ENCODE measurements at places on chromosomes 2 and 18. TPM values are rescaled to one million over a fixed set of nuclear protein-coding genes. Genes with fewer than 3 reads are reported as not detected.

ITGB6 gene
- 9.9 TPM for total RNA-seq

IL36B gene
- total RNA-seq, result not detected

- DNase-seq, result no peak
Measured at GRCh38 chr2:46870051-46870839, 45.4 kb downstream of the MCFD2 start.

INHA gene
- total RNA-seq, result not detected

OR6B2 gene
- not detected for total RNA-seq

ST6GAL2 gene
- 0.27 TPM for total RNA-seq

DNA sequence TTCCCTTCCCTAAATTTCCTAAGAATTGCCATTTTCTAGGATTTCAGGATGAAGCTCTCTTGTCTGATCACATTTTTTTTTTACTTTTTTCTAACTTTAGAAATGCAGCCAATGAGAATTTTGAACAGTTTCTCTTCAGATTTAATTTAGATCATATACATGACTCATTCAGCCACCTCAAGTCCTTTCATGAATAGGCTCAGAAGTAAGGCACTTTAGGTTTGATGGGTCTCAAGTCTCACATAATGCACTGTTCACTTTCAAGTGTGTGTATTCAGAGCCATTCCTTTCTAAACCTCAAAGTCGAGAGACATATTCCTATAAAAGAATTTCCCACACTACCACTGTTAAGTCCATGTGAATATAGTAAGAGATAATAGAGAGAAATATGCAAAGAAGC is 614.1 kb upstream of the VRK2 start:
- DNase-seq, result no peak

DNA sequence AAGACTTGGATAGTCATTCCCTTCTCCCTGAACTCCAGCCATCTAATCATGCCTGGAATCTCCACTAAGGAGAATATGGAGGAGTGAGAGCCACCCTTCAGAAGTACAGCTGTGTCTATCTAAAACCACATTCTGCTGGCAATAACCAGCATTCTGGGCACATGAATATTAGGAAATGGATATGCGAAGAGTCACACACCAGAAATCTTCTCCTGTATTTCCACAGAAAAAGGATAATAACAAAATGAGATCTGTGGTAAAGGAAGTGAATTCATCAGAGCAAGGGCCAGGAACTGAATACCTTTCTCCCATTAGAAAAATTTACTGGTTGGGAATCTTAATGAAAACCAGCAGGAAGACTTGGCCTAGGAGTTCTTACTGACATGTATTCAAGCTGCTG is 218.8 kb downstream of the SCG2 start:
- no peak for DNase-seq

- DNase-seq, result no peak
Measured at GRCh38 chr2:61291851-61292575, 130.0 kb downstream of the C2orf74 start.

SETBP1 gene
- 86.6 TPM for total RNA-seq

DNA sequence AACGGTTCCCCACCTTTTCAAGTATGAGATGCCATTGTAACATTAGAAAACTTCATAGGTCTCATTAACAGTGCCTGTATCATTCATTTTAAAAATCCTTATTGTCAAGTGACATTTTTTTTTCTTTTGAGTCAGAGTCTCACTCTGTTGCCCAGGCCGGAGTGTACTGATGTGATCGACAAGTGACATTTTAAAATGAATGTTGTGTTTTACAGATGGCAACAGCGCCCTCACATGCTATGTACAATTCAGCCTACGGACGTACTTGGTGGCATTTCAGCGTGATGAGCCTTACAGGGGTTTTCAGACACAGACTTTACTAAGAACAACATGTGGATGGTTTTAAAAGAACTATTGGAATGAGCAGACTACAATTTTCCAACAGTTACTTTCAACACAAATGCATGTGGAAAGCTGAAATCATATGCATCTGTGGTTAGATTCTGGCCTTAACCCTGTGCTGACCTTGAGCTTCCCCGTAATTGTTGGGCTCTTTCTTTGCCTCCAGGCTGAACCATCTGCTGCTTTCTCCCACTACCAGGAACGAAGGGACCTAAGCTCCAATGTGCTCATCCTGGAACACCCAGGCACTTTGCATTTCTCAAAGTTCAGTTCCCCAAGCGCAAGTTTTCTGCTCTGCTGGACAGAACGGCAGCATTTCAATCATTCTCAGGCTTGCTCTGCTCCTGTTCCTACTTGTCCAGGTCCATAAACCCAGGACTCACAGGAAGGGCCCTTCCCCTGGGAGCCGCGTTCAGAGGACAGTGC is 119.9 kb upstream of the NDUFV2 start:
- DNase-seq, result no peak

- DNase-seq, result no peak
Measured at GRCh38 chr18:9992300-9992972, 78.6 kb downstream of the VAPA start.

GRCh38 chr18:34847408-34847807 is 137.3 kb downstream of the DTNA start:
- DNase-seq, result no peak

DNA sequence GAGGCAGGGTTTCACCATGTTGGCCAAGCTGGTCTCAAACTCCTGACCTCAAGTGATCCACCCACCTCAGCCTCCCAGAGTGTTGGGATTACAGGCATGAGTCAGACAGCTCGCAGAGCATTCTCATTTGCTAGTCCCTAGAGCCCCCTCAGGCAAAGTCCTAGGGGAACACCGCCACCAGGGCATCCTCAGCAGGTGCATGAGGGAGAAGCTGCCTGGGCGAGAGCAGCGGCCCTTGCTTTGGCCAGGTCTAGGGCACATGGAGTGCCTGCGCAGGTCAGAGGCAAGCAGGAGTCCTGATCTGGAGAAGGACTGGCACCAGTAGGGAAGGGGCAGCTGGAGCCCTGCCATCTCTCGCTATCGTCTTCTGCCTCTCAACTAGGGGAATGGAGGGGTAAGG is 32.4 kb downstream of the NGEF start:
- DNase-seq, result no peak

DNA sequence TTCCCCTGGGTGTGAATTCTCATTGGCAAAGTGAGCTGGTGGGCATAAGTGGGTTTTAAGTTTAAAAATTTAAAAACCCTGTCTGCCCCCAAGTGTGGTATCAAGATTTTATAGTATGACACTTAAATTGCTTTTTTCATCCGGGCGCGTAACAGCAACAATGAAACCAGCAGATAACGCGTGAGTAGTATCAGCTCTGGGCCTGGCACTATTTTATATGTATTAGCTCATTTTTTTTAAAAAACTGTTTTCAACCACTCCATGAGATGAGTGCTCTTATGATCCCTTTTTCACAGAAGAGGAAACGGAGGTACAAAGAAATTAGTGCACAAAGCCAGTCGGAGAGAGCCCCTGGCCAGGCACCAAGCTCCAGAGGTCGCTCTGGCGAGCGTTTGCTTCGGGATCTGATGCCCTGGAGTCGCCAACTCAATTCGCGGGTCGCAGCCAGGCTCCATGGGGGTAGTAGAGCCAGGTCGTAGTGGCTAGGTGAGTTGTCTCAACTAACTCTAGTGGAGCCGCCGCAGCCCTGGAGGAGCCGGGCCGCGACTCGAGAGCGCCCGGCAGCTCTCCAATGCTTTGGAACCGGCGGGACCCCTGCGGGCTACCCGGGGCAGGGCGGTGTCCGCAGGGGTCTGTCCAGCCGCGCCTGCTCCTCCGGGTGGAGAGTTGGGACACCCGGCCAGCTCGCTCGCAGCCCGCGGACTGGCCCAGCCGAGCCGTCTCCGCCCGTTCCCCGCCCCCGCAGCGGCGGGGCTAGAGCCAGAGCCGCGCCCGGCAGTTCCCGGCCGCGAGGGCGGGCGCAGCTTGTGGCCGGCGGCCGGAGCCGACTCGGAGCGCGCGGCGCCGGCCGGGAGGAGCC is at the start of gene IL1R1:
TSS of gene IL1R1 (plus strand) at position 777 of the 859 bp plus-strand sequence. CDS start 14,979 bp downstream, outside the sequence.
- peak; percentile 74 for DNase-seq

LIPT1 gene
- total RNA-seq, result 23.9 TPM

DNA sequence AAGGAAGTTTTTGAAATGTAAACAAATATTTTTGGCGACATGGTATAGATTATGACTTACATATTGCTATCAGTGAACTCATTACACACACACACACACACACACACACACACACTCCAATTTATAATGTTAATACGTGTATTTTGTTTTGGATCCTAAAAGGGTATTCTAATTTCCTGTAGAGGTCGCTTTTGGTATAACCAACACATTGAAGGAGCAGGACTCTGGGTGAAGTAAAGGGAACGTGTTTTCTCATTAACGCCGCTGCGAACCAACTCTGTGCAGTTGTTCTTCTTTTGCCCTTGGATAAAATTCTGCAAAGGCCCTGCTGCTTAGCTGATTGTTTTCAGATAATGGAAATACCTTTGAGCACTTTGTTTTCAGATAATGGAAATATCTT is 190.4 kb downstream of the PMAIP1 start:
- no peak for DNase-seq

GRCh38 chr2:172285010-172285621 is 142.3 kb upstream of the ITGA6 start:
- no peak for DNase-seq

REG1B gene
- 107 TPM for total RNA-seq

GRCh38 chr18:2515908-2516625 is 55.2 kb downstream of the METTL4 start:
- no peak for DNase-seq

GRCh38 chr2:157152362-157152761 is 105.1 kb upstream of the GALNT5 start:
- DNase-seq, result no peak

- no peak for DNase-seq
Measured at GRCh38 chr2:203175371-203175770, 63.4 kb upstream of the CYP20A1 start.

DNA sequence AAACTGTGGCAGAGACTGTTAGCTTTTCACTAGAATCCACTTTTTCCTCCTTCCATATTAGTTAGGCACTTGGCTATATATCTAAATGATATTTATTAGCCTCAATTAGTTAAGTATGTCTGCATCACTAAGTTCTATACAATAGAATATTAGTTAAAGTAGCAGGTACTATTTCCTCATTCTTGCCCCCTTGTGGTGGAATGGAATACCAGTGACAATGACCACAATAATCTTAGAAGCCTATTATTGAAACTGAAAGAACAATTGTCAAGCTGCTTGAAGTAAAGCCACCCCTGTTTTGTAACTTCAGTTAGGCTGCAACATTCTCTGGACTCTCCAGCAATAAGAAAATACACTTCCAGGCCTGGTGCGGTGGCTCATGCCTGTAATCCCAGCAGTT is 476.3 kb upstream of the VWC2L start:
- no peak for DNase-seq

DNA sequence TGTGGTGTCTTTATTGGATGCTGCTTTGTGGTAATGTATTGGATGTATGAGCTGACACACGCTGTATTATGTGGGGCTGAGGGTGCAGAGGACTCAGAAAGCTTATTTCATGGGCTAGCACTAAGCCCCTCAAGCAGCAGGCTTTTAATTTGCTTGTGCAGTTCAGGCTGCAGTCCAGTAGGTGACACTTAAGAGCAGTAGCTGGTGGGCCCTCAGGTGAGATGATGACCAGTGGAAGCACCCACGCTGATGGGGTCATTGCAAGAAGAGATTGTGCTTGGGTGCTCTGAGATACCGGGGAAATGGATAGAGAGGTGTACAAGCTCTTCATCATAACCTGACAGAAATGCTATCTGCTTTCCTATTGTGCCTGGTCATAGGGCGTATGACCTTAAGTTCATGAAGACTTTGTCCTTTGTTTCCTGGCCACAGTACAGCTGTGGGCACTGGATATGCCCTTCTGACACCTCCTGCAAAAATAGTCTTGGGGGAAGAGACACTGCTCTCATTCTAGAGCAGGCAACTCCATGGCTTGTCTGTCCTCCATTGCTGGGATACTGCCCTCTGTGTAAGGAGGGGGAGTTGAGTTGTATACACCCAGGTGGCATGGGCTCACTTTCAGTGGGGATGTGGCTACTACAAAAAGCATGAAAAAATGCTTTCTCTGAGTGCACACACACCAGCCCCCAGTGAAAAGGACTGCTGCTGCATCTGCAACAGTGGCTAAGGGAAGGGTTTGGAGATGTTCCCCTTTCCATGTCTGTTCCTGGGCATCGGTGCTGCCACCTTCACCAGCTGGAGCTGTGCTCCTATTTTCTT is 205.7 kb upstream of the ZSWIM2 start:
- no peak for DNase-seq

DNA sequence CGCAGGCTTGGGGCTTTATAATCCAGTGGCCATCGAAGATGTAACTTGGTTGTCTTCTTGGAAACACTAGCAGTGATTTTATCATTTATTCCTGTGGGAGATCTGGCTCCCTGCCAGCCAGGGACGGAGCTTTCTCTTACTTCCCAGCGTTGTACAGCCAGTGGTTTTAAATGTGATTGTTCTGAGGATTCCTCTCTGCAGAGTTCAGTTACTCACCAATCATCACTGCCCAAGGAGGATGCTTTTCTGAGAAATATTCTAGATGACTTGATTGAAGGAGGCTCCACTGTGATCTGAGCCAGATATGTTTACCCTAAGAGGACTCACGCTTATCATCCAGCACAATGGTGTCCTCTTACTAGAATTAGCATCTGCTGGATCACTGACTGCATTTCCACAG is 744.3 kb downstream of the RNF144A start:
- DNase-seq, result no peak

GRCh38 chr2:39925312-39925711 is 146.3 kb upstream of the THUMPD2 start:
- no peak for DNase-seq

LIPG gene
- 26.0 TPM for total RNA-seq

DNA sequence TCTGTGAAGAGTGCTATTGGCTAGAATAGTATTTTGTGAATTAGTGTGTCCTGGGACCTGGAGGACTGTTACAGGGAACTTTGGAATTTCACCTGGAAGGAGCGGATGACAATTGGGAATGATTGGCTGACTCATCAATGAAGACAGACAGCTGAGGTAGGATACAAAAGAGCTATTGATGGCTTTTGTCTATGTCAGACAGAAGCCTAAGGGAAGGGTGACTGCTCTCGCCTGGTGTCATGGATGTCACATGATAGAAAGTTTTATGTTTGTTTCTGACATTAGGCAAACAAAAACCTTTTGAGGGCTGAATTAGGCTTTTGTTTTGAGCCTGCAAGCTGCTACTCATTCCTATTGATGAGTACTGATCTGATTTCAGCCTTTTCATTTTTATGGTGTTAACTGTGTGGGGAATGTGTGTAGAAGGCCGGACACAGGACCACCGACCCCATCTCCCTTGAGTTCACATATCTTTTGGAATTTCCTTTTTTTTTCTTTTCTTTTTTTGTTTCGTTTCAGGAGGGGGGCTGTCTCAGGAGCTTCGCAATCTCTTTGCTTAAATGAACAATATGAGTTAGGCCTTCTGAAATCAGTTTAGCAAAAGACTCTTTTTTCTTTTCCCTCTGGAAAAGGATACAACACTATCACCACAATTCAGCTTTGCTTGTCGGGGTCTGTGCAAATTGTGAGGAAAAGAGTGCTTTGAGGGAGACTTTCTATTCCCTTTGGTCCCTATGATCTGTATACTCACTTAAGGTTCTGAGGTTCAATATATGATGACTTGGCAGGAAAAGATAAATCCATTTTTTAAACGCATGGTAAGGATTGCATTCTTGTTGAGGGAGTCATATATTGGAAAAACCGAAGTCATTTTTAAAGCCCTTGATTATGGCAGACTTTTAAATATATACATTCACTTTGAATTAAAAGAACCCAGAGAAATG is 207.9 kb upstream of the FIGN start:
- DNase-seq, result no peak

- peak; percentile 61 for DNase-seq
Measured at GRCh38 chr18:49819823-49820671, 6.7 kb upstream of the ACAA2 start.

- DNase-seq, result peak; percentile 81
Measured at GRCh38 chr2:241950413-241951315, 81.1 kb downstream of the RTP5 start.

GKN1 gene
- total RNA-seq, result not detected

- no peak for DNase-seq
Measured at GRCh38 chr2:158970241-158970751, 1.9 kb downstream of the TANC1 start.
